AG10803 (cell line): ENCODE measurements at places on chromosomes 4 and X.
A peak's percentile ranks its signal among the peaks of the same experiment; 100 is the strongest.

DNA sequence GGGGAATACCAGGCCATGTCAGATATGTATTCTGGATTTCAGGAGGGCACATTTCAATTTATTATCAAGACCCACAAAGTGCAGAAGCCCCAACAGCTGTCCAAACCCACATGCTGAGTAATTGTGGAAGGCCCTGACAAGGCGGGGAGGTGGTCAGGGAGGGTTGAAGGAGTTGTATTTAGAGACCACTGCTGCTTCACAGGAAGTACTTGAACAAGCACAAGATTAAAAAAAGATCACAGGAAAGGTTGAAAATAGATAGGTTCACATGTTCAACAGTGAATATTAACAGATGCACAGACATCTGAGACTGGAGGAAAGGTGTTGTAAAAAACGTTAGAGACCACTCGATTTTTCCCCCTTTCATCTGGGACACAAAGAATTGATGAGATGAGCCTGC is 17.9 kb downstream of the ATP8A1 start:
- DNase-seq: no peak

GRCh38 chr4:52959541-52959940 is 97.4 kb downstream of the RASL11B start:
- peak; percentile 99 for DNase-seq

GRCh38 chr4:7700665-7701064 is 239.0 kb downstream of the AFAP1 start:
- no peak for DNase-seq

- DNase-seq: peak; percentile 58
These were observed 237.0 kb downstream of the SCFD2 start for GRCh38 chr4:53128706-53129357.

DNA sequence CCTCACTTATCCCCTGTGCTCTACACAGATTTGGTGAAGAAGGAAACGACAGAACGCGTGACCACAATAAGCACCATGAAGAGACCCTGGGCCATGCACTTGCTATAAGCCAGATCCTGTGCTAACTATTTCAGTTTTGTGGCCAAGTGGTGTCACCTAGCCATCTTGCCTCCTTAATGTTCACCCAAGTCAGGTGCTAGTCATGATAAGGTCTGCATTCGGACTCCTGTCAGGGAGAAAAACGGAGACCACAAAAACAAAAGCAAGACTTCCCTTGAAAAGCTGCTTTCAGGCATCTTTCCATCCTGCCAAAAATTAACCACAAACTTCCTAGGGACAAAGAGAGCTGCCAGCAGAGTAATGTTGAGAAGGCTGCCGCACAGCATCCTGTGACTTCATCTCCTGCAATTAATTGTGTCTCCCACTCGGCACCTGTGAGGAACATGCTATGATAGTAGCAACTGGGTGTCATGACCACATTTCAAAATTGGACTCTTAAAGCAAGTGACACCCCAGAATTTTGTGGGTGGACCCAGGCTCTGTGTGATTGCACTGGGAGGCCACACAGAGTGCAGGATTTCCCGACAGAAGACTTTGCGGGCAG is 8.8 kb upstream of the IDS start:
- peak; percentile 55 for DNase-seq
